ENCODE measurements at places on chromosomes 5 and 9.

DNA sequence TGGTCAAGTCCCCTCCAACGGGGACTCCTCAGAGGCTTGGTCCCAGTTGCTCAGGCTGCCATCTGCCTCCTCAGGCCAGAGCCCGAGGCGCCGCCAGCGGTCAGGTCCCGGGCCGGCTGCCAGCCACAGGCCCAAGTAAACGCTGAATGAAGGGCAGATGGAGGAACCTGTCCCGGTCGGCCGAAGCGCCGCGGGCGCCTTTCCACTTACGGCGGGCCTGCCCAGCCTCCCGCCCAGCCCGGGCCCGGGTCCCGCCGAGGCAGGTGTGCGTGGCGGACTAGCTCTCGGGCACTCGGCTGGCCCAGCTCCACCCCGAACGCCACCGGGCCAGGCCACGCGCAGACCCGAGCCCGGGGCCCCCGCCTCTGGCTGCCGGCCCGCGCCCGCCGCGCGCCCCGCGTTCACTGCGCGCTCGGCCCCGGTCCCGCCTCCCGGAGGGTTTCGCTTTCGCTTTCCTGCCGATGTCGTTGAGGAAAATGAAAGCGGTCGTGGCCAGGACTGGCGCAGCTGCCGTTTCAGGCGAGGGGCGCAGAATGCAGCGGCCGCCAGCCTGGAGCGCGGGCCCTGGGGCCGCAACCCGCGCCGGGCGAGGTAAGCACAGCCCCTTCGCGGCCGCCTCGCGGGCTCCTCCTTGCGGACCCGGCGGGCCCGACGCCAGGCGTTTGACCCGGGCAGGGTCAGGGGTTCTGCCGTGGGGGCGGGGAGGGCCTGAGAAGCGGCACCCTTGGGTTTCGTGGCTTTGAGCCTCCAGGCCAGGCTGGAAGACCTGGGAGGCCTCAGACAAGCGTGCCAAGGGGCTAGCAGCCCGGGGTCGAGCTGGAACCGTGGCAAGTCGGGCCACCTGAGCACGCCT, 41.2 kb downstream of the SLC22A5 start:
- no peak for DNase-seq

DNA sequence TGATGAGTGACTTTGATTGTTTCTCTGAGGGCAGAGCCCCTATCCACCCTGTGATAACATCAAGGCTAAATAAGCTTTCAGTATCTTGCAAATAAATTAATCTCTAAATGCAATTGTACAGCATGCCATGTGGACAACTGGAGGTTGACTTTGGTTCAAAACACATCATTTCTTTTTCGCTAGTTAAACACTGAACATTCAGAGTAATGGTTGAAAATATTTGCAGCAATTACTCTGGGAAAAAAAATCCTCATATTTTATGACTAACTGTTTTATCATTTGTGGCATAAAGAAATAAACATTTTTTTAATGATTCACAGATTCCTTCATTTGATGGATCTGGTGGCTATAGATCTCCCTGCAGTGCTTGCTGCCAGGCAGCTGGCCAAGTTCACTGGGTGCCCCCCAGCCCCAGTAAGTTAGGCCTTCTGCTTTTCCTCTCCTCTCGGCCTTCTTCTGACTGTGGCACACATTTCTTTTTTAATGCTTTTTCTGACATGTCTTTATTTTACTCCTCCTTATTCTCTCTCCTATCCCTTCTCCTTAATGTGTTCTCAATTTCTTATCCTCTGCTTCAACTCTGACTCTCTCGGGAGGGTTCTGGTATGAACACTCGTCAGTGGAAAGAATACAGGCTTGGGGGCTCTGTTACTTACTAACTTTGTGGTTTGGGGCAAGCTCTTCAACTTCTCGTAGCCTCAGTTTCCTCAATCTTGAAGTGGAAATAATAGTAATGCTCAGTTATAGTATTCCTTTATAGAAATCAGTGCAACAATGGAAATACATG, 69.6 kb downstream of the ADAMTSL1 start:
- DNase-seq = peak; percentile 18

GRCh38 chr9:136267261-136268111, 21.9 kb upstream of the QSOX2 start:
- DNase-seq = peak; percentile 49

GRCh38 chr5:132344775-132345514, 24.6 kb upstream of the SLC22A5 start:
- DNase-seq = no peak

GRCh38 chr5:169805937-169806700, 169.0 kb downstream of the DOCK2 start:
- no peak for DNase-seq

DNA sequence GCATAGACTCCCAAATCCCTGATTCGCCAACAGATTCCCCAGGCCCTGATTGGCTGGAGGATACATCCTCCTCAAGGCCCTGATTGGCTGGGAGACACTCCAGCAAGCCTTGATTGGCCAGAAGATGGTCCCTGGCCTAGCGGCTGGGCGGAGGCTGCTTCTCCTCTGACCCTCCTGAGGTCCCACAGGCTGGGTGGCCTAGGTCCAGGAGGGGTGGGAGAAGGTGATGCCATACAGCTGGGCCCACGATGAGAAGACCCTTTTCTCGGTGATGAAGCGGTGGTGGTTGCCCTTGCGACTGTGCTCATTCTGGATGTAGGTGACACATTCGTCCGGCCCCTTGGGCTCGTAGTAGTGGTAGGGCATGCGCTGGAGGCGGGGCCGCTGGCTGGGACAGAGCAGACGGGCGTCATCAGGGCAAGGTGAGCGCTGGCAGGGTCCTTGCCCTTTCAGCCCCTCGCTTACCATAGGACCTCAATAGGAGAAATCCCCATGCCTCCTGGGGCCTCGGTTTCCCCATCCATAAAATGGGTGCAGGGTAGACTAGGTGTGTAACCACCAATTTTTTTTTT, 9.0 kb upstream of the AK1 start:
- no peak for DNase-seq

DNA sequence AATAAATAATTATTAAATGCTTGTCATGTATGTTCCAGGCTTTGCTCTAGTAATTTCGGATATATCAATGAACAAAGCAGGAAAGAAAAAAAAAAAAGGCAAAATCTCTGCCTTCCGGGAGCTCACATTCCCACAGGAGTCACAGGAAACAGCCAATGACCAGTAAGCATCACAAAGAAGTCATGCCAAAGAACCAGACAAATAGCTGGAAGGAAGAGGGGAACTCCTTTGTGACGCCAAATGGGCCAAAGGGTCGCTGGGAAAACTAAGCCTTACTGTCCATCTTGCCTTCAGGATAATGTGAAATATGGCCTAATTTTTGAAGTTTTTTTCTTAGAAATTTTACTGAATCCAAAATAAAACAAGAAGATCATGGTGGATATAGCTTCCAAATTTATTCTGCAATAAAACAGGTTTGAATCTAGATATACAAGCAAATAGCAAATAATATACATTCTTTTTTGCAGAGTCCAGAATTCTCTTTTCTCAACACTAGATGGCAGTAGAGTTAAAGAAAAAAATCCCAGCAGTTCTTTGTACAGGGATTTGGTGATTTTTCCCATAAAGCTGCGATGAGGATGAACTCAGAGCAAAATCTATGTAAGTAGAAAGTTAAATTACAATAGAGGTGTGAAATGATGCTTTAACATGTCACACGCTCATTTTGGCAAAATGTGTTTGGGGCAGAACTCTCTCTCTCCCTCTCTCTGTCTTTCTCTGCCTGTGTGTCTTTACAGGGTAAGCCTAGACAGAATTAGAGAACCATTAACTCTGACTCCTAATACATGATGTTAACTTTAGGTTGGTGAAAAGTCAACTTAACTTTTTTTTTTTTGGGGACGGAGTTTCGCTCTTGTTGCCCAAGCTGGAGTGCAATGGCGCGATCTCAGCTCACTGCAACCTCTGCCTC, 60.0 kb upstream of the TUT7 start:
- DNase-seq = no peak
